ENCODE measurements at places on chromosomes 5 and 9. TPM values are rescaled to one million over a fixed set of nuclear protein-coding genes. Genes with fewer than 3 reads are reported as not detected.
A peak's percentile ranks its signal among the peaks of the same experiment; 100 is the strongest.

GRCh38 chr5:132180134-132180745 is 47.4 kb downstream of the P4HA2 start:
- DNase-seq, result no peak

GRCh38 chr5:116144103-116144502 is 59.3 kb downstream of the COMMD10 start:
- no peak for DNase-seq

DNA sequence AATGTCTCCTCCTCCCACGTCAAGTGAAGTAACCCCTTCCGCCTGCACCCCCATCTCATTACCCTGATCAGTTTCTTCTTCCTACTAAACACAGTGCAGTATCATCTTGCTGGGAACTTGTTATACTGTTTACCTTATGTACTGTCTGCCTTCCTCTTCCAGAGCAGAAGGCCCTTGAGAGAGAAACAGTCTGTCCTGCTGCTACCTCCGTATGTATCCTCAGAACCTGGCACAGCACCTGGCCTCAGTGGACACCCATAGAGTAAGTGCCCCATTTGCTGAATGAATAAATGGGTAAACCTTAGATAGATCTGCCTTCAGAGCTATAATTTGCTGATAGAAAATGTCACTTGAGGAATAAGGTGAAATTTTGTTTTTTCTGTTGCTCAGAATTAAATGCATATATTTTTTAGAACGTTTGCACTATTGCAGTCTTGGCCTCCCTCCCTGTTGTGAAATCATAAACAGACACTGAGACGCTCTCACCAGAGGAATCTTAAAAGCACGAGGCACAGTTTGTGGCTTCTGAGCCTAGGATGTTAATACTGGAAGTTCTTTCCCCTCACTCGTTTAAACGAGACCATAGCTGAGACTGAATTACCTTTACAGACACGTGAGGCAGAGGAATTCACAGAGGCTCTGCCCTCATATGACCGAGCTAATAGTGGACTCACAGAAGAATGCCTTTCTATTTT is 223.1 kb upstream of the DAP start:
- no peak for DNase-seq

DNA sequence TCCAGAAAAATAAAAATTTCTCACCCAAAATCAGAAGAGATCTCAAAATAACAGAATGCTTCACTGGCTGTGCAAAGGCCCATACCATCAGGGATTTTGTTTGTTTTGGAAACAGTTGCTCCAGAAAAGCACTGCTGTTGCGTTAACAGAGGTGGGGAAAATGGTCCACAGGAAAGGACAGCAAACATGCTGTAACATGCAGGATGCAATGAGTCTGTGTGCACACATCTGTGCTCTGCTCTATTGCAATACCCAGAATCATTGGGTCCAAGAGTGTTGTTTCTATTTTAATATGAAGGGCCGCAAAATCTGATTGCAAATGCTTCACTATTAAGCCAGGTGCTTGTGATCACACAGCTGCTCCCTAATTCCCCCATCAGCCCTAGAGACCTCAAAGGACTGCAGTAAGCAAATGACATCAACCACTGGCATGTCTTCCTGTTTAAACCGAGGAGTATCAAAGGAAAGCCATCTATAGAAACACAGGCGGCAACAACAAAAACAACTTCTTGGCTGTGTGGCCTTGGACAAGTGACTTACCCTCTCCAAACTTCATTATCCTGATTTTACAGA is 141.0 kb downstream of the DCP2 start:
- DNase-seq, result no peak

DNA sequence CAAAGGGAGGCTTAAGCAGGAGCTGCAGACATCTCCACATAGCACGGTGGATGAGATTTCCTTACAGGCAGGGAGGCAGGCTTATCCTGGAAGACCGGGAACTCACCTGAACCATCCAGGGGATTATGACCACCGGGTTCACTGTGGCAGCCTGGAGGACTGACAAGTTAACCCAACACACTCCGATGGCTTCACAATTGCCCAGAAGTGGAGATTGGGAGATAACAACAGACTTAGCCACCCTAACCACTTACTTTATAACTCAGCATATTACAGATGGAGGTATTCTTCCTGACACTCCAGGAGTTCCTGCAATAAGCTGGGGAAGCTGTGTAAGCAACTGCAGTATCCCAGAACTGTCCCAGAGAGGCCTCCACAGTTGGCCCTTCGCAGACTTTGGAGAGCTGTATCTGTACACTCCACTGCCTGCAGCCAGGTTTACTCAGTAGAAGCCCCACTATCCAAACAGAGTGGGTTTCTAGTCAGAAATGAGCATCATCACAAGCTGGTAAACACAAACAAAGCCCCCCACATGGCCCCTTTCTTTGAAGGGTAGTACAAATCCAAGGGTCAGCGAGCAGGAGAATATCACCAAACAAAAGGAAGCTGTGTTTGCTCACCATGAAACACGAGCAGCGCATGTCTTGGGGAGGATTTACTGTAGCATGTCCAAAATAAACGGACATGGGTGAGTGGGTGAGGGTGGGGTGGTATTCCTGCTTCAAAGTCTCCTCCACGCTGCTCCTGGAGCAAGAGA is 462.2 kb downstream of the RASEF start:
- DNase-seq, result no peak

DNA sequence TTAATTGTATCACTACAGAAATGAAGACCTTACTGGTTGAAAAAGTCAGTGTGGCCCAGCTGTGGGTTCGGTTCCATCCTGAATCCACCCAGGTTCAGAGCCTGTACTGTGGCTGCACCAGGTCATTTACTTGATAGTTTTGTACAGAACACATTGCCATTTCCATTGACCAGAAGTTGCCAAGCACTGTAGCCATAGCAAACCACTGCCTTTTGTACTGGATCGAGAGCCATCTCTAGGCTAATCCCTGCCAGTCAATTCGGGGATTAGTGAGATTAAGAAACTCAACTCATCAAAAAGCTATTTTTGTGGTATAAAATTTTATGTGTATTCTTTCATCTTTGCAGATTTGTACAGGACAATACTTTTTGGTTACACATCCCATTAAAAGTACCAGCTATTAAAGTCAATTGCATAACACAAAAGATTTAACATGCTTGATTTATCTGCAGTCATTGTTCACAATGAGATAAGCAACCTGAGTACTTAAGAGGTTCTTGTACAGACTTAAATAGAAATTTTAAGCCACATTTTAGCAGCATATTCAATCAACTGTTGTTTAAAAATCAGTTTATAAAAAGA is 108.5 kb upstream of the OTULINL start:
- DNase-seq, result no peak

DNA sequence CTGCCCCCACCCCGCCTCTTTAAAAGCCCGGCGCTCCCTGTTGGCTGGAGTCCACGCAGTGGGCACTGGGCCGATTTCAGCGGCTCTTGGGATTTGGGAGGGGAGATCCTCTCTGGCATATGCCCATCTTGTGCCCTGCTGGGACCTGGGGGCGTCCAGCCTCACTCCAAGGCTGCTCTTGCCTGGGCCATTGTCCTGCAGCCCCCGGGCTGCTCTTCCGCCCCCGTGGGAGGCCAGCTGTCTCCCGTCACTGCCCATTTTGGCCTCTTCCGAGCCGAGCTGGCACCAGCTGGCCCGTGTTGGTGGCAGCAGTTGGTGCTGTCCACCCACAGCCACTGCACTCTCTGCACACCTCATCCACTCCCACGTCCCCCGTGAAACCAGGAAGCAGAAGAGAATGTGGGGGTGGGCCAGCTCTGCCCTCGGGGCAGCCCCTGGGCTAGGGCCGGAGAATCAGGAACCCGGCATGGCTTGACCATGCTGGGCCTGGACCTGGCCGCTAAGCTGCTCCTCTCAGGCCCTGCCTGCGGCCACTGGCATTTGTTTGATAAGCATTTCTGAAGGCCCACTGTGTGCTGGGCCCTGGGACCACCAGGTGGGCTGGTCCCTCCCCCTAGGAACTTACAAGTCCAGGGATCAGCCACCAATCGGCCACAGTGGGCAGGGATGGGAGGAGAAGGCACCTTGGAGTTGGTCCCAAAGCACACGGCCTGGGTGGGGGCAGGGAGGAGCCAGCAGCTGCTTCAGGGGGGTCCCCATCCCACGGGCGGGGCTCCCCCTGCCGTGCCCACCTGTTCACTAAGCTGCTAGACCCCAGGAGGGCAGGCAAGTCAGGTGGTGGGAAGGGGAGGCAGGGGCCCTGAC is 2.2 kb downstream of the C8G start:
- DNase-seq, result no peak

DNA sequence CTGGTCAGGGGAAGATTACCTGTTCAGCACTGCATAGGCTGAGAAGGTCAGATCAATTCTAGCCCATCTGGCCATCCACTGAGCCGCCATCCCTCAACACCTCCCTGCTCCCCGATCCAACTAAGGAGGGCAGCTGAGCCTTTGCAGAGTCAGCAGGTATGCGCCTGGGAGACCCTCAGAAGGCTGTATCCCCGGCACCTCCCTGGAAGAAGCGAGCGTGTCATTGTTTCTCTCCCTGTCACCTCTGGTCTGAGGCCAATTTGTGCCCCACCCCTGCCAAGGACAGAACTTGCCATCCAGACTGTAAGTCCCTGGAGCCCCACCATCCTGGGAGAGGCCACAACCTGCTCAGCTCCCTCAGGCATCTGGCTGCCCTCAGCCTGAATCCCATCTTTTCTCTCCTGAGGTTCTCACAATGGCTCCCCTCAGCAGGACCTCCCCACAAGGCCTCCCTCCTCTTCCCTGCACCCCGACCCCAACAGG is 2.6 kb downstream of the CLTB start:
- DNase-seq, result peak; percentile 84

DNA sequence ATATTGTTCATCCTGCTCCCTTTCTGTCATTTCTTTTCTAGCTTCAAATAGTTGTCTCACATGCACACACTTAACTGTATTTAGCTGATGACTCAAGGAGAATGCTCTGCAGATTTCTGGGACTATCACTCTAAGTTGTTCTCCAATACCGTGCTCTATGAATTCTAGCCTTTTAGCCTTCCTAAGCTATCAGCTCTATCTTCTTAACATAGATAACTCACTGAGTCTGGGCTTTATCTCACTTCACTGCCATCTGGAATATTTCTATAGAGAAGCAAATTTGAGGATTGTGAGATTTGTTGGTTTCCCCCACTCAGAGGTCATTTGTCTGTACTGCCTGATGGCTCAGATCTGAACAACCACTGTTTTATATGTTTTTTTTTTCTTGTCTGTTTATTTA is 369.7 kb downstream of the TUSC1 start:
- no peak for DNase-seq

GRCh38 chr5:1405121-1405520 is 40.1 kb downstream of the SLC6A3 start:
- no peak for DNase-seq

The KIF4B gene
- total RNA-seq, result not detected

The HTR1A gene
- total RNA-seq, result not detected

The VLDLR gene
- 9.6 TPM for total RNA-seq

The ZDHHC12 gene
- 95.7 TPM for total RNA-seq

The JADE2 gene
- total RNA-seq, result 35.5 TPM

The C6 gene
- total RNA-seq, result 3.0 TPM

The CTSV gene
- total RNA-seq, result 208 TPM

The TMC1 gene
- total RNA-seq, result 0.46 TPM

The MZB1 gene
- not detected for total RNA-seq

Data from lower leg skin (tissue), 4 donors.